Mesenchymal stem cell (in vitro differentiated cells and primary cell): ENCODE measurements at places on chromosomes 1 and 21.

DNA sequence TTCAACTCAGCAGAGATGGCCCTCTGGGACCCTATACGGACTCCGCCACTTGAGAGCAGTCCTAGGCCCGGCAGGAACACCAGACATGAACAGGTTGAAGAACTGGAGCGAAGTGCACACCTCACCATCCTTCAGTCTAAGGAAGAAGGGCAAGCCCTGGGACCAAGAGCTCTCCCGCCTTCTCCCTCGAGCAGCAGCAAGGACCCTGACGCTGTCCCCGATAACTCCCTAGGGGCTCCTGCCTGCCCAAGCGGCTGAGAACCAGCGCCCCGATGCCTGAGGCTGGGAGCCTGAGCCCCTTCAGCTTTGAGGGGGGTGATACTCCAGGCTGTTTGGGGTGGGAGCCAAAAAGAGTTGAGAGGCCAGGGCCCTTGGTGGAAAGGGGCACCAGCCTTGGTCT, 10.2 kb downstream of the TMEM81 start:
- no peak overlapping the region for H3K27ac ChIP-seq
- H3K4me1 ChIP-seq, result peaks cover 6% of the 10 kb centered on the region
- no peak overlapping the region for H3K4me3 ChIP-seq
- DNase-seq, result no peak

DNA sequence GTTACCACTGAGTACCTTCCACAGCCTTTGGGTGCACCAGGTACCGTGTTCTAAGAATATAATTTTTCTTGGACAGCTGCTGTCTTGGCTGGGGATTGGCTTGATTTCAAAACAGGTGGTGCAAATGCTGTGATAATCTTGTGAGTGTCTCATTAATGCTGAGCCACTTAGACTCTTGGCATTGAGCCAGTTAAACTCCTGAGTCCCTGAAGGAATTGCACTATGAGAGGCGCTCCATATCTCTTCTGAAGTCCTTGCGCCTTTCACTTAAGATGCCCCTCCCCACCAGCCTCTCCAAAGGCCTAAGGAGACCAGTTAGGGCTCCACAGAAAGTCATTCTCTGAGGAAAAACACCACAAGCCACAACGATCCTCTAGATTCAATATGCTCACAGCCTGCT, 51.0 kb downstream of the BACH1 start:
- peaks cover 8% of the 10 kb centered on the region for H3K4me1 ChIP-seq
- H3K4me3 ChIP-seq, result no peak overlapping the region
- H3K27me3 ChIP-seq, result no peaks in the 10 kb centered on the region
- no peak for DNase-seq
- peaks cover 41% of the 10 kb centered on the region for H3K36me3 ChIP-seq
- H3K27ac ChIP-seq, result no peak overlapping the region

DNA sequence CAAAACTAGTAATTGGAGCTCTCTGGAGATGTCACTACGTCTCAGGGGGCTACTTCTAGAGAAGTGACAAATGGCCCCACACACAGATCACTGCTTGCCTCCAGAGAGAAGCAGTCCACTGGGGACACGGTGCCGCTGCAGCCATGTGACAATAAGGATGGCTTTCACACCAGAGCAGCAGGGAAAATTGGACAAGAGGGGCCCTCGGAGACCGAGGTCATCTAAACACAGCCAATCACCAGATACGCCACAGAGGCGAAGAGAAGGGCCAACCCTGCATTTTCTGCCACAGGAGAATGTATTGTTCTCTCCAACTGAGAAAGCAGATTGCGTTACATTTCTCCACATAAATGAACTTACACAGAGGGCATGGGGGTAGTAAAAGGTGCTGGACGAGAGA, 51.2 kb upstream of the TIAM1 start:
- no peak for DNase-seq
- H3K27me3 ChIP-seq, result no peaks in the 10 kb centered on the region
- H3K36me3 ChIP-seq, result no peaks in the 10 kb centered on the region
- no peak overlapping the region for H3K27ac ChIP-seq
- no peak overlapping the region for H3K4me3 ChIP-seq

- H3K4me3 ChIP-seq, result no peak overlapping the region
- no peaks in the 10 kb centered on the region for H3K27me3 ChIP-seq
- no peaks in the 10 kb centered on the region for H3K36me3 ChIP-seq
- H3K4me1 ChIP-seq, result no peaks in the 10 kb centered on the region
- no peak for DNase-seq
These were observed 81.7 kb downstream of the DNM3 start for GRCh38 chr1:171922999-171923398.

DNA sequence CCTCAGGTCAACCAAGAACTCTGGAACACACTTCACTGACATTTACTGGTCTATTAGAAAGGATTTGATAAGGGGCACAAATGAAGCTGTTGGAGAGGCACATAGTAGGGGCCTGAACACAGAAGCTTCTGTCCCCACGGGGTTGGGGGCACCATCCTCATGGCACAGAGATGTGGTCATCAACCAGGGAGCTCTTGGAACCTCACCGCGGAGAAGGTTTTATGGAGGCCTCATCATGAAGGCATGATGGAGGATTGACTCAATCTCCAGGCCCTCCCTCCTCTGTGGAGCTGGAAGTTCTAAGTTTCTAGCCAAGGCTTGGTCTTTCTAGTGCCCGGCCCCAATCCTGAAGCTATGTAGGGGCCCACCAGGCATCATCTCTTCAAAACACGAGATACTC, 23.6 kb downstream of the MX1 start:
- no peaks in the 10 kb centered on the region for H3K27me3 ChIP-seq
- DNase-seq, result no peak
- no peaks in the 10 kb centered on the region for H3K36me3 ChIP-seq

GRCh38 chr1:167501515-167502191, 16.7 kb downstream of the CD247 start:
- no peak for DNase-seq
- no peak overlapping the region for H3K27ac ChIP-seq
- H3K27me3 ChIP-seq, result peaks cover 67% of the 10 kb centered on the region
- no peak overlapping the region for H3K4me3 ChIP-seq
- no peaks in the 10 kb centered on the region for H3K4me1 ChIP-seq
- no peaks in the 10 kb centered on the region for H3K36me3 ChIP-seq

- no peaks in the 10 kb centered on the region for H3K4me1 ChIP-seq
- H3K4me3 ChIP-seq, result no peak overlapping the region
- H3K36me3 ChIP-seq, result peaks cover 17% of the 10 kb centered on the region
- H3K27me3 ChIP-seq, result no peaks in the 10 kb centered on the region
- DNase-seq, result peak; percentile 87
- H3K27ac ChIP-seq, result no peak overlapping the region
These were observed 57.9 kb downstream of the CENPF start for GRCh38 chr1:214660900-214661299.

- no peak overlapping the region for H3K27ac ChIP-seq
- DNase-seq, result no peak
- no peaks in the 10 kb centered on the region for H3K36me3 ChIP-seq
These were observed 215.3 kb upstream of the CSF3R start for GRCh38 chr1:36697836-36698605.

GRCh38 chr1:55282058-55282457, 66.9 kb upstream of the USP24 start:
- H3K36me3 ChIP-seq, result no peaks in the 10 kb centered on the region
- H3K27ac ChIP-seq, result no peak overlapping the region
- DNase-seq, result no peak
- peaks cover 4% of the 10 kb centered on the region for H3K4me1 ChIP-seq

GRCh38 chr1:89466307-89466930, 58.2 kb upstream of the LRRC8B start:
- no peaks in the 10 kb centered on the region for H3K36me3 ChIP-seq
- no peak overlapping the region for H3K27ac ChIP-seq
- H3K27me3 ChIP-seq, result peaks cover 7% of the 10 kb centered on the region

GRCh38 chr1:21123287-21123948, 53.3 kb downstream of the EIF4G3 start:
- DNase-seq, result peak; percentile 40
- no peak overlapping the region for H3K4me3 ChIP-seq
- H3K36me3 ChIP-seq, result peaks cover 33% of the 10 kb centered on the region
- H3K27ac ChIP-seq, result no peak overlapping the region
- H3K27me3 ChIP-seq, result no peaks in the 10 kb centered on the region

DNA sequence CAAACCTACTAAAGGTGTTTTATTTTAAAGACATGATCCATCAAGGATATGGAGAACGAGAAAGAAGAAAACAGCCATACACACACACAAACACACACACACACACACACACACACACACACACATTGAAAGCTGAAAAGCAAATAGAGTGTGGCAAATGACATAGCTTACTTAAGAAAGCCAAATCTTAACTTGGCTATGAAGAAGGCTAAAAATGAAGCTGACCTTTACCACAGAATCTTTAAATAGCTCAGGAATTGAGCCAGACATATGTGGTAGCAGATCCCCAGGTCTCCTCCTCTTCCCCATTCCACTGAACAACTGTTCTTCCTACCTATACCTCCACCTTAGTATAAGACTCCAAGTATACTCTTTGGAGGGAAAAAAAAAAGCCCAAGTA, 185.6 kb downstream of the CLEC20A start:
- H3K4me1 ChIP-seq, result no peaks in the 10 kb centered on the region
- no peak overlapping the region for H3K27ac ChIP-seq
- DNase-seq, result no peak
- H3K36me3 ChIP-seq, result no peaks in the 10 kb centered on the region

DNA sequence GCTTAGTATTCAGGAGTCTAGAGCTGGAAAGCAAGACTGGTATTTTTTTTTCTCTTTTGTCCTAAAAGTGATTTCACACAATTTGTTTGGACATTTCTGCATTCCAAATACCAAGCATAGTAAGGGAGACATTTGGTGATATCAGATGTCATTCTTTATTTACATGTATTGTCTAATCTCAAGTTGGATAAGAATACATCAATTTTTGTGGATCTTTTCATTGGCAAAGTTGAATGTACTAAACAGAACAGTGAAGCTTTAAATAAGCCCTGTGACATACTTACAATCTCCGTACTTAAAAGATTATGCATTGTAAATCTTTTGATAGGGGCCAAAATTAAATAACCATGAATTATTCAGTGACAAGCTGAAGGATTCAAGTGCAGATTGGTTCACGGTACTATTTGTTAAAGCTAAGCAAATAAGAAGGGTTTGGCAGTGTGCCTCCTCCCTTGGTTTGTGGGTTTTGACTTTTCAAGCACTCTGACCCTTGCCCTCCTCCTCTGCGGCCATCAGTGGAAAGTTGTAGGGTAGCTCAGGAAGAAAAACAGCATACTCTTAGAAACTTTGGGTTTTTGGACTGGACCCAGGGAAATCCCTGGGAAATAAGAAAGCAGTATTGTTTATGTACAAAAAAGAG, 663.7 kb downstream of the ADGRL2 start:
- H3K4me3 ChIP-seq, result no peak overlapping the region
- DNase-seq, result peak; percentile 78
- H3K27ac ChIP-seq, result no peak overlapping the region
- H3K4me1 ChIP-seq, result no peaks in the 10 kb centered on the region

GRCh38 chr1:155424091-155424490, 103.4 kb downstream of the RUSC1 start:
- no peaks in the 10 kb centered on the region for H3K27me3 ChIP-seq
- peaks cover 19% of the 10 kb centered on the region for H3K36me3 ChIP-seq
- no peak overlapping the region for H3K27ac ChIP-seq
- no peak for DNase-seq

DNA sequence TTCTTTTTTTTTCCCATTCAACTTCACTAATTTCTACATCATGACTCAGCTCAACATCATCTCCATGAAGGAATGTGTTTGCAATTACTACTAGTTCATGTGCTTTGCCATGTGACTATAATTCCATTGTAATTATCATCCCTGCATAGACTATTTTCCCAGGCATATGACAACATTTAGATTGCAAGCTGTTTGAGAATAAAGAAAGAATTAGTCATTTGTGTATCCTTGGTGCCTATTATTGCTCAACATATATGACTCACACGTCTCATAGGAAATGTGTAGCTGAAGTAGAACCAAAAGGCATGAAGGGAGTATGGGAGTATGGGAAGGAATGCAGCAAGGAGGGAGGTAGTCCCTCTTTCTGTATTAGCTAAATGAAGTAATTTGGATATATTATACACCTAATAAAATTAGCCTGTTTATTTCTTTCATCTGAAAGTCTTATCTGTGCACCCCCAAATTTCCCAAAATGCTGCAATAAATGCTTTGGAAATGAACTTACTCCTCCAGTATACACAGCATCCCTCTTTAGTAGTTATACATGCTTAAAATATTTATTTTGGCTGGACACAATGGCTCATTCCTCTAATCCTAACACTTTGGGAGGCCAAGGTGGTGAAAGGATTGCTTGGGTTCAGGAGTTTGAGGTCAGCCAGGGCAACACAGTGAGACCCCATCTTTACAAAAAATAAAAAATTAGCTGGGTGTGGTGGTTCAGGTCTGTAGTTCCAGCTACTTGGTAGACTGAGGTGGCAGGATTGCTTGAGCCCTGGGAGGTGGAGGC, 316.9 kb upstream of the ADGRL4 start:
- no peaks in the 10 kb centered on the region for H3K4me1 ChIP-seq
- no peak overlapping the region for H3K4me3 ChIP-seq
- DNase-seq, result peak; percentile 99
- H3K36me3 ChIP-seq, result no peaks in the 10 kb centered on the region
- peak overlapping the region; percentile 4 for H3K27ac ChIP-seq
- no peaks in the 10 kb centered on the region for H3K27me3 ChIP-seq

DNA sequence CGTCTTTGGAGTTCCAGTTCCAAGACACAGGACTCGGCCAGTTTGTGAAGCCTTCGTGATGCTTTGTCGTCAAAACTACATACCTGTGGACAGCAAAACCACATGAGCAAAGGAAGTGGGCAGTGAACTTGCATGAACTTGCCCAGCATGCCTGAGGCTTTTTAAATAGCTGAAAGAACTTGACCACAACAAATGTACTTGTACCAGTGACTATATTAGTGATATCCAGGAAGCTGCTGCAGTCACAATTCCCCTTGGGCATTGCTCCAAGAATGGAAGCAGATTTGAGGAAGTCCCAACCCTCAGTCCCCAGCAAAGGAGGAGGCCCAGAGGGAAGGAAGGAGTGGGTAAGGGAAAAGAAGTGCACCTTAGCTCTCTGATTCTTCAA, 2.6 kb downstream of the FUCA1 start:
- no peak for DNase-seq
- no peak overlapping the region for H3K4me3 ChIP-seq
- peaks cover 18% of the 10 kb centered on the region for H3K36me3 ChIP-seq
- H3K27ac ChIP-seq, result peak overlapping the region; percentile 2
- H3K27me3 ChIP-seq, result no peaks in the 10 kb centered on the region
- peaks cover 17% of the 10 kb centered on the region for H3K4me1 ChIP-seq

GRCh38 chr1:196063952-196064351, 544.3 kb downstream of the KCNT2 start:
- no peaks in the 10 kb centered on the region for H3K4me1 ChIP-seq
- DNase-seq, result no peak
- H3K36me3 ChIP-seq, result no peaks in the 10 kb centered on the region

DNA sequence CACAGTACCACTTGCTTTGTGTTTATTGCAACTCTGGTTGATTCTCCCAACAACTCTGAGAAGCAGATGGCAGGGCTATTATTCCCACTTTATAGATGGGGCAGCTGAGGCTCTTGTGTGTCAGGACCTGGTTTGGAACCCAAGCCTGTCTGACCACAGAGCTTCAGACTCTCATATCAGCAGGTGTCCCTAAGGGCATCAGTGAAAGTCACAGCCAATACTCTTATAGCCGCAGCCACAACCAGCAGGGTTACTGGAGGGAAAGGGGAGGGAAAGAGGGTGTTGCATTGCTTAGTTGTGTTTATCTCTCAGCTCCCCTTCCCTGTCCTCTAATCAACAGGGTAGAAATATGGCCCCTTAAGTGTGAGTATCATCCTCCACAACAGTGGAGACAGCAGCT, 304.0 kb downstream of the RRAGC start:
- H3K27me3 ChIP-seq, result peaks cover 27% of the 10 kb centered on the region
- H3K4me1 ChIP-seq, result peaks cover 2% of the 10 kb centered on the region
- H3K36me3 ChIP-seq, result no peaks in the 10 kb centered on the region
- no peak for DNase-seq

- peak; percentile 84 for DNase-seq
- no peaks in the 10 kb centered on the region for H3K27me3 ChIP-seq
- no peak overlapping the region for H3K27ac ChIP-seq
- peak overlapping the region; percentile 73 for H3K4me3 ChIP-seq
- H3K4me1 ChIP-seq, result no peaks in the 10 kb centered on the region
- H3K36me3 ChIP-seq, result no peaks in the 10 kb centered on the region
These were observed 66.2 kb upstream of the IRF2BP2 start for GRCh38 chr1:234676103-234676594.
